ENCODE measurements at places on chromosomes 1 and 21.
A peak's percentile ranks its signal among the peaks of the same experiment; 100 is the strongest.

GRCh38 chr21:45161038-45161945, 86.9 kb downstream of the ADARB1 start:
- no peak for DNase-seq

GRCh38 chr1:37017720-37018119, 16.6 kb downstream of the GRIK3 start:
- no peak for DNase-seq

- no peak for DNase-seq
These were observed 52.8 kb upstream of the TRABD2B start for GRCh38 chr1:48049823-48050535.

DNA sequence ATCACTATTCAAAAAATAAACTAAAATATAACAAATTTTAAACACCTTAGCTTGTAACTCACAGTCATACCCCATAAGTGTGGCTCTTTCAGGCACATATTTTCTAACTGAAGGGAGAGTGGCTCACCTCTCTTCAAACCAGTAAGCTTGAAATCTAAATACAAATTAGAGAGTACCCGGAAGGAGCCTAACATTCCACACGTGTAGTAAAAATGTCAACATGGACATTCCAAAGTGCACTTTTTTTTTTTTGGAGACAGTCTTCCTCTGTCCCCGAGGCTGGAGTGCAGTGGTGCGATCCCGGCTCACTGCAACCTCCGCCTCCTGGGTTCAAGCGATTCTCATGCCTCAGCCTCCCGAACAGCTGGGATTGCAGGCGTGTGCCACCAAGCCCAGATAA, 275.6 kb upstream of the ADGRL2 start:
- DNase-seq: no peak

DNA sequence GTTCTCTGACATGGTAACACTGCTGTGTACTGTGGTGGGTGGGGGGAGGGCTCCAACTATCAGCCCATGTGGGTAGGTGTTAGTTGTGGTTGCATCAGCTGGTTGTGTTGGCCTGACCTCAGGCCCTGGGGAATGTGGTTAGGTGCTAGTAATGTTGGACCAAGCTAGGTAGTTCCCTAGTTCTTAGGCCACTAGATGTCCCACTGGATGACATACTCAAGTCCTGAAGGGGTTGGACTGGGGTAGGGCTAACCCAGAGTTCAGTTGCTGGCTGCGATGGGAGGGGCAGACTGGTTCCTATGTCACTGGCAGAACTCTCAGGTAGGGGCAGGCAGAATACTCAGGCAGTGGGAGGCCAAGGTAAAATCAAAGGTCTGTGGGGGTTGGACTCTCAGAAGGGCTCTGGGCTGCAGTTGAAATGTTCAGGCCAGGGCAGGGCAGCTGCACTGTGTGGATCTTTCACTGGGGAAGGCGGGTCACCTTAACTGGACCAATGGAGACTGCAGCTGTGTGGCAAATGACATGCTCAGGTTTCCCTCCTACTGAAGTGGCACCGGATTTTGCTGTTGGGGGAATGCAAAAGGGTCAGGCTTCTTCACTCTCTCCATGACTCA, 870.7 kb downstream of the LRRIQ3 start:
- no peak for DNase-seq

- no peak for DNase-seq
These were observed 104.5 kb downstream of the ZP4 start for GRCh38 chr1:237786066-237786719.

DNA sequence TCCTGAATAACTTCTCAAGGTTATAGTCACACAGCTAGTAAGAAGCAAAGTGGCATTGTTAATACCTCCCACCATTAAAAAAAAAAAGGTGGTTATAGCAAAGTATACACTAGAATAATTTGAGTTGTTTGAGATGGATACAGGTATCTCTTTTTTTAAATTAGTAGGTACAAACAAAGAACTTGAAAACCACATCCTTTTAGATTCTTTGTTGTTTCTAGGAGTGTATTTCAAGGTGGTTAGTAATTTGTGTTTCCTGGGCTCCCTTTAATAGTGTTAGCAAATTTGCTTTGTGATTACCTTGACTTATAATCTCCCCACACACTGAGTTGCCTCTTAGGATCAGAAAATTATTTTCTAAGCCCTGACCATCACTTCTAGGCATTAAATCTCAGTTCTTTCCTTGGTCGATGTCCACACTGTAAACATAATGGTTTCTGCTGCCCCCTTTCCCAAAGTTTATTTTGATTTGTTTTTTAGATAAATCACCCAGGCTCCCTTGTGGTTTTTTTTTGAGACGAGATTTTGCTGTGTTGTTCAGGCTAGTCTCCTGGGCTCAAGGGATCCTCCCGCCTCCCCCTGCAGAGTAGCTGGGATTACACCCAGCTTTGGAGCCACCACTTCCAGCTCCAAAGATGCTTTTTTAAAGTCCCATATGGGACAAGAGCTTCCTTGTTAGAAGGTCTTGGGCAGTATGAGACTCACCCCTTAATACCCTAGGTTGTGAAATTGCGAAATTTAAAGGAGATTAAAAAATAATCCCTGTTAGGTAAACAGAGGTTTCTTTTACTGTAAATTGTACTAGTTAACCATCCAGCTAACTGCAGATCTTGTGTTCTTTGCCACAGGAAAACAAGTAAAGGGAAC, 6.2 kb downstream of the AKIRIN1 start:
- DNase-seq: no peak

DNA sequence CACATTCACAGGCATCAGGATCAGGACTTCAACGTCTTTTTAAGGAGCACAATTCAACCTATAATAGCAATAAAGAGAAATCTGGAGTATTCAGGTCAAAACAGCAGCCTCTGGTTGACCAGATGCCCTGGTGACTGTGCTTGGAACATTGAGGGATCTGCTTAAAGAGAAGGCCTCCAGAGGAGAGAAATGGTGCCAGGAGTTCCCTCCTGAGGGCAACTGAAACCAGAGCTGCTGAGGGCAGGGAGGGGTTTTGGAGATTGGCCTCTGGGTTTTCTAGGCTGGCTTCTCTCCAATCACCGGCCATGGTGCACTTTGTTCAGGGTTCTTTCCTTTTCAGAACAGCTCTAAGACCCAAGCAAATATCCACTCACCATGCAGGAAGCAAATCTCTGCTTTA, 190.7 kb upstream of the KIAA0040 start:
- DNase-seq: no peak

GRCh38 chr1:211920141-211920572, 89.6 kb upstream of the LPGAT1 start:
- no peak for DNase-seq

DNA sequence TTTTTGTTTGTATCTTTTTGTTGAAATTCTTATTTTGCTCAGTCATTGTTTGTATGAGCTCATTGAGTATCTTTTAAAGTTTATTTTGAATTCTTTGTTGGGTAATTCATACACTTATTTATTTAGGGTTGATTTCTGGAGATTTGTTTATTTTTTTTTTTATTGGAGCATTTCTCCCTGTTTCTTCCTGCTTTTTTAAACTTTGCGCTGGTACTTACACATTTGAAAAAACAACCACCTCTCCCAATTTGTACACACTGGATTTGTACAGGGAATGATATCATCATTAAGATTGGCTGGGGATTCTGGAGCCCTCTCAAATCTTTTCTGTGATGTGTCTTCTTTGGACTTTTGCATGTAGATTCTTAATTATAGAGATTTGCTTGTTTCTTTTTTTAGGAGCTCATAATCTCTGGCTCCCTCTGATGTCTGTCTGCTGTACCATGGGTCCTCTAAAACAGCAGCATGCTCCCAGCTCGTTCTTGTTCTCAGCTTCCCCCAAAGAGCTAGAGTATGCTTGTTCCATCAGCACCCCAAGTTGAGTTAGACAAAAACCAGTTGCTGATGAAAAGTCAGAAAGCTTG, 310.7 kb downstream of the DUSP10 start:
- no peak for DNase-seq

- no peak for DNase-seq
These were observed 81.9 kb upstream of the C1orf174 start for GRCh38 chr1:3981746-3982505.

DNA sequence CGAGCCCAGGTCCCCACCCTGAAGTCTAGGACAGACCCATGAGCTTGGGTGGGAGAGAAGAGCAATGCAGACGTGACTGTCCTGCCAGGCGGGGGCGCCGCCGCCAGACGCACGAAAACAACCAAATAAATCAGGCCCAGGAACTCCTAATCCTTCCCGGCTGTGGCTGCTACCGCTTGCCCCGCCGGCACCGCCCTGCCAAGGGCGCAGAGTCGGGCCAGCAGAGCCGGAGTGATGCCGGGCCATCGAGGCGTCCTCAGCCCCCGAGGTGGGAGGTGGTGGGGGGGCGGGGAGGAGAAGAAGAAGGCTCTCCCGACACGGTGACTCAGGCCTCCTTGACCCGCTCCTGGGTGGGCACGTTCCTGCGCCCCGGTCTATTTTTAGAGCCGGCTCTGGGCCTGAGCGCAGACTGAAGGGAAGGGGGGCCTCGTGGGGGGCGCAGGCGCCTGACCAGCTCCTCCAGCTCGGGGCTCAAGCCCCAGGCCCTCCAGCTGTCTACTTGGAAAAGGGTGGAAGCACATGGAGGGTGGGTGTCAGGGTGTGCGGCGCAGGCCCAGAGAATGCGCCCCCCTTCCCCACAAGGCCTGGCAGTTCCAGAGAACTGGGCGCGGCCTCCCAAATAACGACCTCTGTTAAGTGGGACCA, 10.7 kb upstream of the COL16A1 start:
- peak; percentile 56 for DNase-seq

- peak; percentile 36 for DNase-seq
These were observed 318 bp downstream of the ALDH4A1 start for GRCh38 chr1:18901952-18902522.

DNA sequence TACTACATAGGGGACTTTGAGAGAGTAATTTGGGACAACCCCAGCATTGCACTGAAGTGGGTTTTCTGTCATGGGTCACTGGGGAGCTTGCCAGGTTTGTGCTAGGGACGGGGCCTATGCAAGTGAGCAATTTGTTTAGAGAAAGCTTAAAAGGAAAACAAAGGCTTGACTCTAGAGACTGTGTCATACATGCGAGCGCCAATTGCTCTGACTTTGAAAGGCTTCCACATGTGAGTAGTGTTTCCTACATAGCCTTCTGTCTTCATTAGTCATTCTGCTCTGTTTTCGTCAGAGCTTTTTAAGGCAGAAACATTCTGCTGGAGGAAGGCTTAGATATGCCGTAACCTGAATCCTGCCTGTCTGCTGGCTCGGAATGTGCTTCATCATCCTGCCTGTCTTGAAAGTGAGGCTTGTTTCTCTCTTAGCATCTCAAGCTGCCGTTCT, 28.4 kb downstream of the TRIM45 start:
- no peak for DNase-seq

DNA sequence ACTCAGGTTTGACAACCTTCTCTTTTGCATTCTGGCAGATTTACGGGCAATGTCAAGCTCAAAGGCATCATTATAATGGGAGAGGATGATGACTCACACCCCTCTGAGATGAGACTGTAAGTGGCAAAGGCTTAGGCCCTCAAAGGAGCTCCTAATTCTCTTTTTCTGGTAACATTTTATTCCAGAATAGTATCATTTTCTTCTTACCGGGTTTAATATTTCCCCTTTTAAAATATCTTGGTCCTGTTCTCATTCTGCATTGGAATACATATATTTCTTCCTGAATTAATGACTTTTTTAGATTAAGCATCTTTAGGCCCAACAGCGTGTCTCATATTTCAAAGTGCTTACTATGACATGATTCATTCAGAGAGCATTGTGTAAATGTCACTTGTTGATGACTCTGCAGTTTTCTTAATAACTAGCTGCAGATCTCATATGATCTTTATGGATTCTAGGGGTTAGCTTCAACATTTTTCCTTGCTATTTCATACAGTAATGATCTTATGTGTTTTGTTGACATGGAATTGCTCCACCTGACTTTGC, 1.7 kb downstream of the PITHD1 start:
- DNase-seq: no peak

- DNase-seq: no peak
These were observed 3.0 kb downstream of the SLC19A1 start for GRCh38 chr21:45539046-45539795.

GRCh38 chr1:23530087-23530746, 816 bp downstream of the E2F2 start:
- DNase-seq: peak; percentile 62
